ENCODE measurements at places on chromosomes 3 and 15.

DNA sequence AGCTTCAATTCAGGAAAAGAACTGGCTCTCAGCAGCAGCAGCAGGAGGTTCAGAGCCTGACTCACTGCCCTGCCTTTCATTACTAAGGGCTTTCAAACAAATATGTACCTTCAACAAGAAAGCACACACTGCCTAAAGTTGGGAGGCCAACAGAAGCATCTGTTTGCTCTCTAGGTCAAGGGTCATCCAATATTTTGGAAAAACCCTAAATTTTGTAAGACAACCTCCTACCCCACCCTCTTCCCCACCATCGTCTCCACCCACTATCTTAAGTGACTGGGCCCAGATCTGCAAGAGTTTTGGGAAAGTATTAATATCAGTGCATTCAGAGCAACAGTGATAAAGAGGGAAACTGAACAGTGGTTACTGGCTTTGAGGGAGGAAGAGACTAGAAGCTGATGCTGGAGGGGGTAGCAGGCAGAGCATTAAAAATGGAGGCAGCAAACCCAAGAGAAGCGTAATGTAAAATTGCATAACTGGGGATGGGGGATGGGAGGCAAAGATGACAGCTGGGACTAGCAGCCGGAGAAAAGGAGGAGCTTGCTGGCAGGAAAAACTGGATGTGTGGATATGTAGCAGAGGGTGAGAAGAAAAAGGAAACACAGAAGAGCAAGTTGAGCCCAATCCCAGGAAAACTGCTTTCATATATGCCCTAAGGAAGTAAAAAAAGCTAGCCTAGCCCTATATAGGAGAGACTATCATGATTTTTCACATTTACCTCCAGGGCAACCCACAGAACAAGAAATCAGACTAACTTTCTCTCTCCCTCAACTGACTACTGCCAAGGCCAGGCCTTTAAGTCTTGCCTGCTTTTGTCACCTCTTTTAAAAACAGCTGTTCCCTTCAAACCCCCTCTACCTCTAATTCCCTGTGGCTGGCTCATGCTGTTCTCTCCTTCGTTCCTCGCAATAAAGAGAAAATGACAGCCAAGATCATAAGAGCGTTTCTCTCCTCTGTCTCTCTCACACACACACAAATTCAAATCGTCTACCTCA lies 31.4 kb downstream of the NPTN start:
- no peak for DNase-seq

- DNase-seq = no peak
Measured at GRCh38 chr15:68154923-68155559, 50.1 kb downstream of the CALML4 start.

GRCh38 chr15:55037071-55037470 lies 159.7 kb downstream of the RSL24D1 start:
- no peak for DNase-seq

DNA sequence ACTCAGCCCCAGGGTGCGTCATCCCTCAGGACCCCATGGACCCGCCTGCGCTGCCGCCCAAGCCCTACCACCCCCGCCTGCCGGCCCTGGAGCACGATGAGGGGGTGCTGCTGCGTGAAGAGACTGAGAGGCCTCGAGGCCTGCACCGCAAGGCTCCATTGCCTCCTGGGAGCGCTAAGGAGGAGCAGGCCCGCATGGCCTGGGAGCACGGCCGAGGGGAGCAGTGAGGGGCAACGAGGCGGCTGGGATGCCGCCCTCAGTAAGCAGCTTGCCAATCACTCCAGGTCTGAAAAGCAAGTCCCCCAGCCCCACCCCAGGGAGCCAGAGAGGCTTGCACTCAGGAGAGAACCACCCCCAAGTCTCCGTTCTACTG lies 3.8 kb upstream of the MANF start:
- no peak for DNase-seq

GRCh38 chr3:111610189-111610588 lies 15.0 kb upstream of the ZBED2 start:
- DNase-seq = no peak

GRCh38 chr3:107045791-107046190 lies 331.4 kb upstream of the CCDC54 start:
- DNase-seq = no peak

- DNase-seq = no peak
Measured at GRCh38 chr3:66297260-66297873, 76.6 kb downstream of the SLC25A26 start.

DNA sequence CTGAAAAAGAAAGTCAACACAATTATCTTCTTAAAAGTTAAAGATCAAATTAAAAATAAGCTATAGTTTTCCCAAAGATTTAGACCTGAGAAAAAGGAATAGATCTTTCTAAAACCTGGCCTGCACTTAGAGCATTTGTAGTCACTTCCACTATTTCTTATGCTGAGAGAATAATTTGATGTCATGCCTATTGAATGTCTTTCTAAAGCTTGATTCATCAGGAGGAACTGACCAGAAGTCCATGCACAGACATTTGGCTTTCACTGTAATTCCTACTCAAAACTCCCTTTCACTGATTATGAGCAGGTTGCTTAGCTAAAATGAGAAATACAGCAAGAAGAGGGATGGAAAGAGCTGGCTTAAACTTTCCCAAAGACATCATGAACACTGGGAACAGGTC lies 4.3 kb downstream of the GREM1 start:
- no peak for DNase-seq

DNA sequence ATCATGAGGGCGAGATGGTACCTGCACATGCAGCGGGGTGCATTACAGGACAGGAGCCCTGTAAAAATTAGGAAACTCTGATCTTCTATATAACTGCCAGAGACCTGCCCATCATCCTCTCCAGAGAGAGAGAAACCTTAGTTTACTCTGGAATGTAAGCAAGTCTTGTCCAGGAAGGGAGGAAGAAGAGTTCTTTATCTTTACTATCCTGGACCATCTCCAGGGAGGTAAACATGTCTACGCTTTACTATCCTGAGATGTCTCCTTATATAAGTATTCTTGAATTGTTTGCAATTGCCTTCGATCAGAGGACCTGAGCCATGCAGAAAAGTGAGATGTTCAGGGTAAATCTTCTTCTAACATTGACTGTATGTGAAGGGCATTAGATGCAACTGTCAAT lies 12.7 kb upstream of the HACD2 start:
- no peak for DNase-seq

- DNase-seq = no peak
Measured at GRCh38 chr3:24062916-24063315, 117.8 kb downstream of the NR1D2 start.

DNA sequence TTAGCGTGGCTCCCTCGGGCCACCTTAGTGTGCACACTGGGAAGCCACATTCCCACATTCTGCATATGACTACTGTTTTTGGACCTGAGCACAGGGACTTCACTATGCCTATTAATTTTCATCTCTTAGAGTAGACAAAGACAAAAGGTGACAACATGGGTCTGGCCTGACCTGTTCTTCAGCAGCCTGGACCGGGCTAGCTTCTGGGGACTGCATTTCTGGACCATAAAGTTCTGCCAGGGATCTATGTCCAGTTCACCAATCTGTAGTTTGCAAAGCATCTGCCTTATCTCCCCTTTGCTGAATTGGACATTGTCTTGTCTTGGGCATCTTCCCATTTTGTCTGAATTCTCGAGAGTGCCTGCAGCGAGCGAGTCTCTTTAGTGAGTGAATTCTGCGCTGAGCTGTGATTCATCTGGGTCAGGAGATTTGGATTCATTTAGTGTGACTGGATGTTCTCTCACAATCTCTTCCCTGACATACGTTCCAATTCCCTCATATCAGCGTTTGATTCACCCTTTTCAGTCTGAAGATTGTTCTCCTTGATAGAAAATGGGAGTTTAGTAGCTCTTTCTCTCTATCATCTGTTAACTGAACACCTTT lies 112.2 kb upstream of the PLXNA1 start:
- no peak for DNase-seq

DNA sequence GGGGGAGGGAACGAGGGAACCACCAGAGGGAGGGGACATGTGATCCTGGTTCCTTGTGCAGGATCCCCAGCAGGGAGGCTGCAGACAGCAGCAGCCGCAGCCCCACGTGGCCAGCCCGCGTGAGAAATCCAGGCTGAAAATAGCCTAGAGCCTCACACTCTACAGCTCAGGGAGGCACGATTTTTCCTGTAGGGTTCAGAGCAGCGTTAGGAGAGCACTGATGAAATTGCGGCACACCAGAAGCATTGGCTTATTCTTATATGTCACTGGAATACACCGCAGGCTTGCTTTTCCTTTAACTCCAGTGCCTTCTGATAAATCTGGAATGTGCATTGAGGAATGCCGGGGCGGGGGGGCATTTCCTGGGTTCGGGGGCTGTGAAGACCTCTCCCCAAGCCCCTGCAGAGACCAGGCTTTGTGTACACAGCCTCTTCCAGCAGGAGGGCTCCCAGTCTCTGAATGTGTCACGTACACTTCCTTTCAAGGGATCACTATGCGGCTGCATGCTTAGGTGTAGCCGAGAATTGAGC lies 193.0 kb downstream of the ATP10A start:
- DNase-seq = no peak

DNA sequence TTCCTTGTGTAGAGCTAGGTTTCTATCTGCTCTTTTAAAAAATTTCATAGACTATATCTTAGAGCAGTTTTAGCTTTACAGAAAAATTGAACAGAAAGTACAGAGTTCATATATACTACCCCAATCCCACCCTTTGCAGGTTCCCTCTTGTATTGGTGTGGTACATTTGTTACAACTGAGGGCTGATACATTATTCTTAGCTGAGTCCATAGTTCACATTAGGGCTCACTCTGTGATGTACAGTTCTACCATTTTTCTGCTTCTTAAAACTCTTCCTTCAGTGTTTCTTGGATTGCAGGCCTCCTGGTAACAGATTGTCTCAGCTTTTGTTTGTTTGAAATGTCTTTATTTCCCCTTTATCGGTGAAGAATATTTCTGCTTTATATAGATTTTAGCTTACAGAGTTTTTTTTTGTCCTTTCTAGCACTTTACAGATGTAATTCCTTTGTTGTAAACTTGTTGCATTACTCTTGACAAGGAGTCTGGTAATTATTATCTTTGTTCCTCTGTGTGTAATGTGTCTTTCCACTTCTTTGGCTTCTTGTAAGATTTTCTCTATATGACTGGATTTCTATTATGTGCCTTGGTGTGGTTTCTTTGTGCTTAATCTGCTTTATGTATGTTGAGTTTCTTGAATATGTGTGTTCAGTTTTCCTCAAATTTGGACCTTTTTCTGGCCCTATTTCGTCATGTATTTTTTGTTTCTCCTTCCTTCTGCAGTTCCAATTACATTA lies 25.3 kb downstream of the MEF2A start:
- no peak for DNase-seq

GRCh38 chr3:71080517-71081083 lies 502.9 kb downstream of the FOXP1 start:
- DNase-seq = no peak

Measured in epithelial cell of proximal tubule (primary cell).